ENCODE measurements at places on chromosomes 11 and 22.

- no peak for DNase-seq
Observed at GRCh38 chr22:49996518-49997250, 15.9 kb downstream of the IL17REL start.

- no peak for DNase-seq
Observed at GRCh38 chr22:46224044-46224897, 25.8 kb downstream of the CDPF1 start.

DNA sequence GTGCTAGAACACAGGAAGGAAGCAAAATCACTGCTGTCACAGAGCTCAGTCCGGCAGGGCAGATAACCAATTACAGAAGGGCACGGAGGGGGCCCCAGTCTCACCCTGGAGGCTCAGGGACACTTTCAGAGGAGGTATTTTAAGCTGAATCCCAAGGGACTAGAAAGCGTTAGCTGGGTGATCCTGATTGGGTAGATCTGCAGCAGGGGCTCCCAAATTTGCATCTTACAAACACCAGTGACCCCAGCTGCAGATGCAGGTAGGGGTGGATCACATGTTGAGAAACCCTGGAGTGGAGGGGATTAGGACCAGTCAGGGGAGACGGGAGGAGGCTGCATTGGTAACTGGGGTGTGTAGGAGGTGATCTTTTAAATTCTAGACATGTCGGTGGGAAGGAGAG is 91.4 kb downstream of the CSNK2A3 start:
- no peak for DNase-seq

GRCh38 chr11:126507646-126508045 is 152.2 kb downstream of the ST3GAL4 start:
- no peak for DNase-seq

GRCh38 chr11:83238111-83238510 is 44.6 kb downstream of the ANKRD42 start:
- DNase-seq: no peak

DNA sequence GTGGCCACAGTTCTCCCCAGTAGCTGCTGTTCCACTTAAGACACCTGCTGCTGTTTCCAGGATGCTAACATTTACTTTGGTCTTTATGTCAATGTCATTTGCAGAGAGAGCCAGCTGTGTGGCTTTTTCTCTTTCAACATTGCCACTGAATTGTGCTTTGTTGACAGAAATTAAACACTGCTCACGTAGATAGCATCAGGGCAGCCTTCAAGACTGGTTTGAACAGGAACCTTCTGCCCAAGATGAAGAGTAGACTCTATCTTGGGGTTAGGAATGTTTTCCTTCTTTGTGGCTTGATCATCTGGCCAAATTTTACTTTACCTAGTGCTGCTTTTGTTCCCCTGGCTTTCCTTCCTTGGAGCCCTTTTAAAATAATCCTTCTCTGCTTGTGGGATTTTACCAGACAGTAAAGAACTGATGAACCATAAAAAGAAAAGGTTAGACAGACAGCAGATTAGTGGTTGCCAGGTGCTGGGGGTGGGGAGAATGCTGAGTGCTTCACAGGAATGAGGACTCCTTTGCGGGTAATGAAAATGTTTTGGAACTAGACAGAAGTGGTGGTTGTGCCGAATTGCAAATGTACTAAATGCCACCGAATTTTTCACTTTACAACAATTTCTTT is 22.7 kb upstream of the XBP1 start:
- no peak for DNase-seq

- no peak for DNase-seq
Observed at GRCh38 chr11:87879118-87879517, 296.1 kb downstream of the RAB38 start.

DNA sequence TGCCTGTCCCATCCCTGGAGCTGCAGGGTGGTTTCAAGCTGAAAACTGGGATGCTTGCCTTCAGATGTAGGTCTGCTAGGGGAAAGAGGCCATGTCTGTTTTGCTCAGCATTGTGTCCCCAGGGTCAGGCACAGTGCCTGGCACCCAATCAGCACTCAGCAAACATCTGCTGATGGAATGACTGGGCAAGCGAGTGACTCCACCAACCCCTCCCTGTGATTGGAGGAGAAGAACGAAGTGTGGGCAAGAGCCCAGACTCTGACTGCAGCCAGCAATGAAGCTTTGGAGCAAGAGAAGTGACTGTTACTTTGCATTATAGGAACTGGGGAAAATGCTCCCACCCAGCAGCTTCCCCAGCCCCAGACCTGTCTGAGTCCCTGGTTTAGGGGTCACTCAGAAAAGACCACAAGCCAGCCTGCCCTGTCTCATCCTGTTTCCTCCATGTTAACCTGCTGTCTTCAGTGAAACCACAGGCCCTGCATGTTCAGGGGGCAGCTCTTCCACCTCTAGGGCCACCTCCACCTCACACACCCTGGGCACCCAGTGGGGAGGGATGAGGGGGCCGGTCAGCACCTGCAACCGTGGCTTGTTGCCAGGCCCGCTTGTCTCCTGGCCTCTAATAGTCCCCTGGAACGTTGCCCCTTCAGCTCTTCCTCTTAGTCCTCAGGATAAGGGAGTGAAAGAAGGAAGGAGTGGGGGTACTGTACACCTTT is 147.4 kb downstream of the TRIM29 start:
- no peak for DNase-seq

GRCh38 chr11:73969991-73970800 is 12.4 kb downstream of the UCP2 start:
- DNase-seq: no peak

DNA sequence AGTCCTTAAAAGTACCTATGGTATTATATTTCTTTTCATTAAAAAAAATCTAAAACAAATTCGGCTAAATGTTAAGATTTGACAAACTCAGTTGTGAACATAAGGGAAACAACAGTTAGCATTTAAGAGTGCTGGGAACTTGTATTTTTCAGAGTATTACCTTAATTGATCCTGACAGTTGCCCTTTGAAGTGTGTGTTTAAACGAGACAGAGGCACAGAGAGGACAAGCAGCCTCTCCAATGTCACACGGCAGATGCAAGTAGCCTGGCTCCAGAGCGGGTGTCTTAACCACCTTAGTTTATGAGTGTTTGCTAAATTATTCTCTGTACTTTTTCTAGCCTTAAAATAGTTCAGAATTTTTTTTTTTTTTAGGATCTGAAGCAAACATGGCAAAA is 80.9 kb downstream of the TIMP3 start:
- DNase-seq: no peak

GRCh38 chr11:31767685-31768084 is 43.4 kb downstream of the PAX6 start:
- DNase-seq: no peak

GRCh38 chr11:92480499-92480898 is 255.9 kb downstream of the FAT3 start:
- DNase-seq: no peak
